Hippocampal formation (tissue), 2 donors: ENCODE measurements at places on chromosomes 1 and 21.

DNA sequence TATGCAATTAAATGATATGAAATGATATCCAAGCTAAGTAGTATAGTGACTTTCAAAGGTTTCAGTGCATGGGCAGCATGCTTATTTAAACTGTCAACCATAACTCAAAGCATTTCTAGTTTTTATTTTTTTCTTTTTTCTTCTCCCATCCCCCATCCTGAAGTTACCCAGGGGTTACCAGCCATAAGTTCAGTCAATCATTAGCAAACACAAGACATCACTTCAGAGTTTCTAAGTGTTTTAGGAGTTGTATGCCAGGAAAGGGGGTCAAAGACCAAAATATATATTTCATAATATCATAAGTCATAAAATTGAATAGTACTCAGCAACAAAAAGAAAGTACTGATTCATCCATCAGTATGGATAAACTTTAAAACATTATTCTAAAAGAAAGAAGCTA is 28.7 kb downstream of the DHX9 start:
- DNase-seq = no peak

DNA sequence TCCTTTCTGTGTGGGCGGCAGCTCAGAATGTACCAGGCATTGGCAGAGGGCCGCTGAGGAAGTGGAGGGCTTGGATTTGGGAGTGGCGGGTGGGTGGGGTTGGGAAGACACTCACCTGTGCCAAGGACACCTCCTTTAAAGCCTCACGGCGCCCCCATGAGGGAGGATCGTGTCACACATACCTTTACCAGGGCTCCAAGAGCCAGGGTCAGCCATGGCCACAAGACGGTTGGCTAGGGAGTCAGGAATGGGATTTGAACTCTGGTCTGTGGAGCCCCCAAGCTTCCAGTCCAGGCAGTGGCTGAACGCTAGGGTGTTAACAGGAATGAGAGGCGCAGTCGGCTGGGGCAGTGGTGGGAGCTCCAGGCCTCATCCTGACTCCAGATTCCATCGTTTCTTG is 4.6 kb downstream of the NBL1 start:
- no peak for DNase-seq

GRCh38 chr1:162672622-162673260 is 40.5 kb downstream of the DDR2 start:
- DNase-seq = no peak

GRCh38 chr1:212794561-212795014 is 2.9 kb downstream of the TATDN3 start:
- DNase-seq = no peak

- DNase-seq = no peak
These were observed 102.6 kb downstream of the TPR start for GRCh38 chr1:186272486-186272885.

- no peak for DNase-seq
These were observed 108.0 kb downstream of the CASZ1 start for GRCh38 chr1:10688409-10688786.
